Kidney (tissue), 22 donors: ENCODE measurements at places on chromosomes 4 and X.

- no peak for DNase-seq
Observed at GRCh38 chr4:152691761-152692160, 12.0 kb upstream of the TMEM154 start.

DNA sequence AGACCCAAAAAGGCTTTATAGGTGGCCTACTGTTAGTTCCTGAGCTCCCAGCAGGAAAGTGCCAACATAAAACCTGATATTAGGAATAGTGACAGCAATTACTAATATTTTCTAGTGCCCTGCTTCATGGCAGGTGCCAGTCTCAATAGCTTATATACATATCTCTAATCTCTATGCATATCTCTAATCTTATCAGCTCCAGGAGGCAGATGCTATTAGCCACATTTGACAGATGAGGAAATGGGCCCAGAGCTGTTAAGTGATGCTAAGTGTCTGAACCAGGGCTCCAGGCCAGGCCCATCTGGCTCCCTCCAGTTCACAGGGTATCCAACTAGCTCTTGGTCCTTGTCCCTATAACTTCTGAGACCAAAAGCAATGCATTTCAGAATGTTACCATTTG is 142.5 kb downstream of the CHIC2 start:
- DNase-seq, result no peak

DNA sequence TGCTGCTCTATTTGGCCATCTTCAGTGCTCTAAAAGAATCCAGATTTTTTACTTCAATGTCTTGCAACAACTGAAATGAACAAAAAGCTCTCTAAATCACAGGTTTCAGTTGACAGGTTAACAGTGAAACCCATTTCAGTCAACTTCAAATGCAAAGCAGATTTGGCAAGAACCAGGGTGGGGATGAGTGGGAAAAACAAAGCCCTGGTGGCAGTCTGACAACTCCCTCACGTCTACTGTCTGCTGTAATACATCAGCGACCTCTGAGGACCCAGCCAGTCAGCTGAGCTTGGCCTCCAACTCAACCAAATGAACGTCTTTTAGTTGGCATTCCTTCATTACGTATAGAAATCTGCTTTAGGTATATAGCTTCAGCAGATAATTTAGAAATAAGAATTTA is 95.8 kb downstream of the COL25A1 start:
- peak; percentile 61 for DNase-seq

DNA sequence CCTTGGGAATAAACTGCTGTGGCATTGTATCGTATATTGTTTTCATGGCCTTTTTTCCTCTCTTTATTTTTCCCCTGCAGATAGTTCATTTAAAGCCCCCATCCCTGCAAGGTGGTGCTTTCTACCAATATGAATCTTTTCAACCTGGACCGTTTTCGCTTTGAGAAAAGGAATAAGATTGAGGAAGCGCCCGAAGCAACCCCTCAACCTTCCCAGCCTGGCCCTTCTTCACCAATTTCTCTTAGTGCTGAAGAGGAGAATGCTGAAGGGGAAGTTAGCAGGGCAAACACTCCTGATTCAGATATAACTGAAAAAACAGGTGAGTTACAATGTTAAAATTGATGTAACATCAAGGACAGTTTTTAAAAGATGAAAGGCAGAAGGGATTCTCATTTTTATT is 601 bp downstream of the SMARCAD1 start:
- no peak for DNase-seq

- no peak for DNase-seq
Observed at GRCh38 chr4:82247629-82248028, 126.2 kb downstream of the HNRNPD start.

GRCh38 chr4:8657381-8658088 is 65.0 kb downstream of the CPZ start:
- DNase-seq, result no peak
